ENCODE measurements at places on chromosomes 13 and 19.

DNA sequence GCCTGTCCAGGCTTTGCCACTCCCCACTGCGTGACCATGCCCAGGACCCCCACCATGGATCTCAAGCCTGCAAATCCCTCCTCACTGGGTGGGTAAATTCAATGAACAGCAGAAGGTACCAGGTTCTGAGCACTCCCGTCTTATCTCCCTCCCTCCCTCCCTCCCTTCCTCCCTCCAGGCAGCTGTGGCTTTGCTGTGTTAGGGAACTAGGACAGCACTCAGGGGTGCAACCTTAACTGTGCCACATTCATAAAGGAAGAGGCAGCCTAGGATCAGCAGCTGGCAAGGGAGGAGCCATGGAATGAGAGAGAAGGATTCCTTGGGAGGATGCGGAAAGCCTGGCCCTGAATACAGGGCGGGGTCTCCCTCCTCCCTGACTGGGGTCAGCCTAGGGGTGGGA is 5.6 kb downstream of the CEACAM4 start:
- DNase-seq = no peak
- H3K27me3 ChIP-seq = peaks cover 11% of the 10 kb centered on the region
- H3K27ac ChIP-seq = no peak overlapping the region
- H3K4me3 ChIP-seq = no peak overlapping the region
- H3K4me1 ChIP-seq = no peaks in the 10 kb centered on the region
- no peaks in the 10 kb centered on the region for H3K36me3 ChIP-seq

DNA sequence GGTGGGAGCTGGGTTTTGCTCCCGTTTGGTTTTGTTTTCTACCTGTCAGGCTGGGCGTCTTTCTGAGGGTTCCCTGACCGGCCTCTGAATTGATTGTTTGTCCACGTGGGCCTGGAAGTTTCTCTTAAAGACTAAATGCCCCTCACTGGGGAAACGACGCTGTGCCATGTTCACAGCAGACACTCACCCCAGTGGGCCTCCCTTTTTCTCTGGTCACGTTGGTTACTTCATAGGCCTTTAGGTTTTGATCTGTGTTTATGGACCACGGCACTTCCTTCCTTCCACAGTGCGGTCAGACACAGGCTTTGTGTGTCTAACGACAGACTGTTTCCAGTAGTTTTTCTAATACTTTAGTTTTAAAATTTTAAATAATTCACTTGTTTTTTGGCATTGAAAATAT is 20.1 kb upstream of the NDUFS7 start:
- H3K4me1 ChIP-seq = peaks cover 27% of the 10 kb centered on the region
- DNase-seq = no peak
- H3K36me3 ChIP-seq = peaks cover 5% of the 10 kb centered on the region

GRCh38 chr13:31982540-31982939 is 49.0 kb upstream of the FRY start:
- no peak for DNase-seq
- H3K4me1 ChIP-seq = peaks cover 3% of the 10 kb centered on the region
- H3K27ac ChIP-seq = no peak overlapping the region
- no peak overlapping the region for H3K4me3 ChIP-seq
- peaks cover 9% of the 10 kb centered on the region for H3K36me3 ChIP-seq

GRCh38 chr19:49983645-49984229 is 22.8 kb upstream of the SIGLEC11 start:
- H3K4me1 ChIP-seq = no peaks in the 10 kb centered on the region
- H3K27me3 ChIP-seq = peaks cover 5% of the 10 kb centered on the region
- DNase-seq = peak; percentile 67
- H3K27ac ChIP-seq = no peak overlapping the region
- H3K4me3 ChIP-seq = no peak overlapping the region

- DNase-seq = peak; percentile 33
- H3K4me3 ChIP-seq = no peak overlapping the region
- H3K4me1 ChIP-seq = peaks cover 4% of the 10 kb centered on the region
- H3K27me3 ChIP-seq = peaks cover 9% of the 10 kb centered on the region
Observed at GRCh38 chr19:412356-413355, 3.7 kb upstream of the C2CD4C start.

- peaks cover 2% of the 10 kb centered on the region for H3K4me1 ChIP-seq
- H3K4me3 ChIP-seq = peak overlapping the region; percentile 98
- peaks cover 9% of the 10 kb centered on the region for H3K27me3 ChIP-seq
Observed at GRCh38 chr19:48271531-48272151, 1.8 kb downstream of the ZNF114 start.

GRCh38 chr13:43744261-43745031 is 42.3 kb downstream of the ENOX1 start:
- H3K27me3 ChIP-seq = peaks cover 2% of the 10 kb centered on the region
- DNase-seq = no peak
- peaks cover 6% of the 10 kb centered on the region for H3K36me3 ChIP-seq
- H3K27ac ChIP-seq = no peak overlapping the region
- no peaks in the 10 kb centered on the region for H3K4me1 ChIP-seq

DNA sequence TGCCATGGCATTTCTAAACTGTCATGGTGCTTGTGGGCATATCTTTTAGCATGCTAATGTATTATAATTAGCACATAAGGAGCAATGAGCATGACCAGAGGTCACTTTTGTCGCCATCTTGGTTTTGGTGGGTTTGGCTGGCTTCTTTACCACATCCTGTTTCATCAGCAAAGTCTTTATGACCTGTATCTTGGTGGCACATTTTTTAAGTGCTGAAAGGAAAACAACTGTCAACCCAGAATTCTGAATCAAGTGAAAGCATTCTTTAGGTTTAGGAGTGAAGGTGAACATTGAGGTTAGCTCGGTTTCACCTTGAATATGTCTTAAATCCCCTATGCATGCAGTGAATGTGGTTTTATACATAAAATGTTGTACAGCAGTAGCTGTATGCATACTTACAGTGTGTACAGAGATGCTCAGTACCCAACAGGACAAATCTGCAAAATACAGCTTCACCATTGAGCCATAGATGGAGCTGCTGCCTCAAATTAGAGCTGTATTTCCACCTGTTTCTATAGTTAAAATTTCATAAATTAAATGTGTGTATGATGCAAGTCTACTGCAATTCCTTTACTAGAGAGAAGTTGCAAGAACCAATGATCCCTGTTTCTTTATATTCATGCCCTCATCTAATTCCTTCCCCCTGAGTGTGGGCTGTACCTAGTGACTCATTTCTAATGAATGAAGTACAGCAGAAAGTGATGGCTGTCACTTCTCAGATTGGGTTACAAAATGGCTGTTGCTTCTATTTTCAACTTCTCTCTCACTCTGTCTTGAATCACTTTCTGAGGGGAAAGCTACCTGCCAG is 25.2 kb upstream of the IGSF23 start:
- DNase-seq = no peak
- no peaks in the 10 kb centered on the region for H3K27me3 ChIP-seq
- no peaks in the 10 kb centered on the region for H3K36me3 ChIP-seq
- no peak overlapping the region for H3K4me3 ChIP-seq

DNA sequence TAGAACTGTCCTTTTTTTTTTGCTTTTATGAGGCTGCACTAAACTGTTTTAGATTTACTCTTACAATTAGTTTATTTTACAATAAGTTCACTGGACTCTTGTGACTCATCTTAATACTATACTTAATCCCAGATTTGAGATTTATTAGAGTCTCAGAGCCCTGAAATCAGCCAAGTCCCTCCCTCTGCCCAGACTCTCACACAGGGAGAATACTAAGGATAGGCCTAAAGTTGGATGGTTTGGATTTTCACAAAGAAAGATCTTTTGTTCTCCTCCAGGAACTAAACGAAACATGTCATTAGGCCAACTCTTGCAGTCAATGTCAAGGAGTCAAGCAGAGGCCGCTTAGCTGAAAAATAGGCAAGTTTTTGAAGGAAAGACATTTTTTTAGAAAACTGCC is 42.7 kb upstream of the MIR17HG start:
- no peak overlapping the region for H3K4me3 ChIP-seq
- H3K4me1 ChIP-seq = no peaks in the 10 kb centered on the region
- no peak for DNase-seq
- H3K27me3 ChIP-seq = no peaks in the 10 kb centered on the region

- H3K27ac ChIP-seq = no peak overlapping the region
- peak; percentile 73 for DNase-seq
- H3K4me3 ChIP-seq = no peak overlapping the region
- no peaks in the 10 kb centered on the region for H3K4me1 ChIP-seq
- H3K36me3 ChIP-seq = peaks cover 4% of the 10 kb centered on the region
Observed at GRCh38 chr19:5225486-5226345, 114.9 kb downstream of the PTPRS start.

DNA sequence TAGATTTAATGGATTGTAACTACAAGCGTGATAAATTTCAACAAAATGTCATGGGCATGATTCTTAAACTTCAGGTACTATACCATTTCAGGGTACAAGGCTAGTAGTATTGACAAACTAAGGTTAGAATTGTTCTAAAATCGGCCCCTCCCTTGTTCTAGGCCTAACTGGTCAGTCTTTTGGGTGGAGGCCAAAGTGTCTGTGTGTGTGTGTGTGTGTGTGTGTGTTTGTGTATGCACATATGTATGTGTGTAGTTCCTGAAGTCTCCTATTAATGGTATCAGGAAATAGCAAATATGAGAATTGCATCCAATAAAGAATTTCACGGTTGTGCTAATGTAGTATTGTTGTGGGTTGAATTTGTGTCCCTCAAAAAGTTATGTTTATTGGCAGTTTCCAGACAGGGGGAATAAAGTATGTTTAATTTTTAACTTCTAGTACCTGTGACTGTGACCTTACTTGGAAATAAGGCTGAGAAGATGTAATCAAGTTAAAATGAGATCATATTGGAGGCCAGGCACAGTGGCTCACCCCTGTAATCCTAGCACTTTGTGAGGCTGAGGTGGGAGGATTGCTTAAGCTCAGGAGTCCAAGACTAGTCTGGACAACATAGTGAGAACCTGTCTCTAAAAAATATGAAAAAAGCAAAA is 119.2 kb downstream of the KLF5 start:
- no peaks in the 10 kb centered on the region for H3K4me1 ChIP-seq
- no peak overlapping the region for H3K27ac ChIP-seq
- H3K36me3 ChIP-seq = no peaks in the 10 kb centered on the region
- H3K4me3 ChIP-seq = no peak overlapping the region
- H3K27me3 ChIP-seq = peaks cover 2% of the 10 kb centered on the region
- DNase-seq = no peak

DNA sequence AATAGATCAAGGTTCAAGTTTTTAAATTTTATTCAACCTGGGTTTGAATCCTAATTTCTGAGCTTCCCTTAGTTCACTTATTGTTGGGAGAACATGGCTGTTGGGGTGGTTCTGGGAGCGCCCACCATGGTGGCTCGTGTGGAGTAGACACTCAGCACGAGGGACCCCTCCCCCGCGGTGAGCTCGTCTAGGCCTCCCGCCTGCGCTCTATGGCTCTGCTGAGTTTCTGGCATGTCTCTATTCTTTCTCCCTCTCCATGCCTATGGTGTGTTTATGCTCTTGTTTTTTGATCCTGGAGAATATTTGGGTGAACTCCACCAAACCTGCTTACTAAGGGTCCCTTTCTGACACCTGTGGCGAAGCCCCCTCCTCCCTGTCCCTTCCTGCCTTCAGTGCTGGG is 1.6 kb upstream of the EPN1 start:
- no peaks in the 10 kb centered on the region for H3K36me3 ChIP-seq
- peaks cover 18% of the 10 kb centered on the region for H3K27me3 ChIP-seq
- H3K27ac ChIP-seq = peak overlapping the region; percentile 22
- peak overlapping the region; percentile 25 for H3K4me3 ChIP-seq
- H3K4me1 ChIP-seq = peaks cover 20% of the 10 kb centered on the region

GRCh38 chr13:73849292-73849691 is 284.9 kb downstream of the KLF12 start:
- H3K4me1 ChIP-seq = peaks cover 28% of the 10 kb centered on the region
- H3K27me3 ChIP-seq = no peaks in the 10 kb centered on the region
- H3K36me3 ChIP-seq = no peaks in the 10 kb centered on the region
- H3K27ac ChIP-seq = no peak overlapping the region
- peak overlapping the region; percentile 19 for H3K4me3 ChIP-seq

DNA sequence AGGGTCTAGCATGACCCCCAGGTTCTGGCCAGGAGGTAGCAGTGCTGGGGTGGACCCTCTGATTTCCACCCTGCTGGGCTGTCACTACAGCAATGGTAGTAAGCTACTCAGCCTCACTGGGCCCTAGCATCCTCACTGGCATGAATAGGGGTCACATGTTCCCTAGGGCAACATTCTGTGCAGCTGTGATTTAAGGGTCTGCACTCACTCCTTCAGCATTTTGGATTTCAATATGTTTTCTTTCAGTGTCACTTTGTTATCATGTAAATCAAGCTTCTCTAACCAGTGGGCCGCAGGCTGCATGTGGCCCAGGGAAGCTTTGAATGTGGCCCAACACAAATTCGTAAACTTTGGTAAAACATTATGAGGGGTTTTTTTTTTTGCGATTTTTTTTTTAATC is 57.8 kb downstream of the SPATA13 start:
- H3K27ac ChIP-seq = no peak overlapping the region
- H3K27me3 ChIP-seq = peaks cover 7% of the 10 kb centered on the region
- H3K4me3 ChIP-seq = no peak overlapping the region
- H3K36me3 ChIP-seq = no peaks in the 10 kb centered on the region
- no peak for DNase-seq

GRCh38 chr19:7895565-7895964 is 7.3 kb downstream of the LRRC8E start:
- no peak overlapping the region for H3K4me3 ChIP-seq
- no peaks in the 10 kb centered on the region for H3K36me3 ChIP-seq
- no peak overlapping the region for H3K27ac ChIP-seq
- peaks cover 3% of the 10 kb centered on the region for H3K27me3 ChIP-seq
- no peak for DNase-seq

GRCh38 chr13:76883236-76883635 is 3.0 kb downstream of the KCTD12 start:
- peaks cover 3% of the 10 kb centered on the region for H3K27me3 ChIP-seq
- DNase-seq = no peak
- peaks cover 21% of the 10 kb centered on the region for H3K4me1 ChIP-seq
- H3K36me3 ChIP-seq = no peaks in the 10 kb centered on the region
- peak overlapping the region; percentile 21 for H3K4me3 ChIP-seq

- H3K36me3 ChIP-seq = peaks cover 11% of the 10 kb centered on the region
- H3K27me3 ChIP-seq = no peaks in the 10 kb centered on the region
- DNase-seq = no peak
- H3K4me3 ChIP-seq = no peak overlapping the region
Observed at GRCh38 chr13:108903613-108904012, 274.2 kb downstream of the MYO16 start.

DNA sequence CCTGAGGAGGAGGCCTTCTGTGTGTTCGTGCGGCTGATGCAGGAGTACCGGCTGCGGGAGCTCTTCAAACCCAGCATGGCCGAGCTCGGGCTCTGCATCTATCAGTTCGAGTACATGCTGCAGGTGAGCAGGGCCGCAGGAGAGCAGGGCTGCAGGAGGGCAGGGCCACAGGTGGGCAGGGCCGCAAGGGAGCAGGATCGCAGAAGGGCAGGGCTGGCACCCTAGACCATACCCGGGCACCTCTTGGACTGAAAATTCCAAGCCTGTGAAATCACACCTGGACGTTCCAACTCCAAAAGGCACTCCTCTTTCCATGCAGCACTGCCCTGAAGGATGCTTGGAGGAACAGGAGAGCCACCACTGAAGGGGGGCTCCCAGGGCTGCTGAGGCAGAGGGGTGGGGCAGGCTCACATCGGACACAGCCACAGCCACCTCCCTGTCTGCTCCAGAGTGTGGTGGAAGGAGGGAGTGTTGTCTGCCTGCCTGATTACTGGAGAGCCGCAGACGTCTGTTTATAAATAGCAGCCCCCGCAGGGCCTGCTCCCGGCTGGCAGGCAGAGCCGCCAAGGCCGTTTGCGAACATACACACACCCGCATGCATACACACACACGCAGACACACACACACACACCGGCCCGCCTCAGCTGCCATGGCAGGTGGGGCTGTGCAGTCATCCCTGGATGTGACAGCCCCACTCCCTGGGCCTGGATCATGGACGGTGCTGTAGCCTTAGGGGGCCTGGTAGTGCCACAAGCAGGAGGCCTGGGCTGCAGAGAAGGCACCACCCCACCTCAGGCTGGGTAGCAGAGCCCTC is 20.2 kb downstream of the EVI5L start:
- no peak overlapping the region for H3K4me3 ChIP-seq
- H3K27ac ChIP-seq = peak overlapping the region; percentile 28
- H3K36me3 ChIP-seq = no peaks in the 10 kb centered on the region
- H3K27me3 ChIP-seq = peaks cover 7% of the 10 kb centered on the region
- peaks cover 3% of the 10 kb centered on the region for H3K4me1 ChIP-seq

Data from glutamatergic neuron (in vitro differentiated cells).